HepG2 (cell line): ENCODE measurements at places on chromosomes 7 and 10. TPM values are rescaled to one million over a fixed set of nuclear protein-coding genes. Genes with fewer than 3 reads are reported as not detected.

GRCh38 chr7:141534757-141535737 is 16.2 kb upstream of the AGK start:
- no peak for DNase-seq

DNA sequence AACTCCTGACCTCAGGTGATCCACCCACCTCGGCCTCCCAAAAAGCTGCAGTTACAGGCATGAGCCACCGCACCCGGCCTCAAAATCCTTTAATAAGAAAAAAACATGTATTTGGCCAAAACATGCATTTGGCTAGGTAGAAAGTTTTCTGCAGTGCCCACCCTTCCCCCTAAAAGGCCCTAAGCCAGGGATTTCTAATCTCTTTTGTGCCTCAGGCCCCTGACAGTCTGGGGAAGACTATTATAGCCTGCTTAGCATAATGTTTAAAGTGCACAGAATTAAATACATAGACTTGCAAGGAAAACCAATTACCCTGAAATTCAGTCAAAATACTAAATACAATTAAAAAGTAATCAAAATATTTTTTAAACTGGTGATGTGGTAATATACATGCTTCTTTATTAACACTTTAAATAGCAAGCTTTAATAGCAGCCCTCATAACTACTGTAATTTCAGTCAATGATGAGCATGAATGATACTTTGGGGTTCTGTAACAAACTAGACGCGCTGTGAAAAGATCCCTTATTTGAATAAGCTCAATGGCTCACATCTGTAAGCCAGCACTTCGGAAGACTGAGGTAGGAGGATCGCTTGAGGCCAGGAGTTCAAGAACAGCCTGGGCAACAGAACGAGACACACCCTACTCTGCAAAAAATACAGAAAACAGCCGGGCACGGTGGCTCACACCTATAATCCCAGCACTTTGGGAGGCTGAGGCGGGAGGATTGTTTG is 29.9 kb downstream of the SPDYE6 start:
- no peak for DNase-seq

- no peak for DNase-seq
Measured at GRCh38 chr7:69696054-69696591, 97.8 kb downstream of the AUTS2 start.

DNA sequence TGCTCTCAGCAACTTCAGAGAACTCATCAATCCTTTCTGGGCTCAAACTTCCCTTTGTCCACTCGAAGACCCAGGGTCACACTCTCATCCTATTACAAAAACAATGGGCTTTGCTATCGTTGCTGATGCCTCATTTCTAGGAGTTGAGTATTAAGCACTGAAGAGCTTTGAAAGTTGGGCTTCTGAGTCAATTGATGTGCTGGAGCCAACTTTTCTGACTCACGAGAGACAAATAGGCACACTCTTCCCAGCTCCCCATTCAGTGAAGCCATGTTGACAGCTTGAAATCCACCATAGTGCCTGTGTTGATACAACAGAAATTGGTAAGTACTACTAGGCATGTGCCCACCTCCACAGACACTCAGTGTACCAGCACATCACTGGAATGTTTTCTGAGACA is 97.5 kb upstream of the PRSS58 start:
- no peak for DNase-seq

GRCh38 chr7:54252256-54253035 is 289.7 kb upstream of the VSTM2A start:
- no peak for DNase-seq

DNA sequence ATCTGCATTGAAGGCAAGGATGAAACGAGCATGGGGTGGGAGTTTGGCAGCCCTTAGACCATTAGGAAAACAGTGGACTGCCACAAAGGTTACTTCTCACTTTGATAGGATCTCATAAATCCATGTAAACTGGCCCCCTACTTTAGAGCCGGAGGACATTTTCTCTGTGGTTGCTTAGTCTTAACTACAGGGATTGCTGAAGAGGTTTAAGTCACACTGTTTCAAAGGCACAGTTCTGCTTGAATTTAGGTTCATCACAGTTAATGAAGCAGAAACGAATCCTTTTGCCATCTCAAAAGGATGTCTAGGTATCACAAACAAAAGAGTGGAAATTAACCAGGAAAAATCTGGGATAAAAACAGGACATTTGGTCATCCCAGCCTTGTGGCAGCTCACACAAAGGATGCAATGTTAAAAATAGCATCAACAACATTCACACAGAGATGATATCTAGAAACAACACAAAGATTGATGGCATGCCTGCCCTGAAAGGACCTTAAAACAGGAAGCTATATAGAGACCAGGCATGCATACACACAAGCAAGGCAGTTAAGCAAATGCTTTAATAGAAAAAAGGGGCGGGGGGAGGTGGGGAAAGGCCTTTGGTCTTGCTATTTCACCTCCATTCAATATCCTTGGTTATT is 74.0 kb downstream of the DOCK4 start:
- DNase-seq = peak; percentile 69

DNA sequence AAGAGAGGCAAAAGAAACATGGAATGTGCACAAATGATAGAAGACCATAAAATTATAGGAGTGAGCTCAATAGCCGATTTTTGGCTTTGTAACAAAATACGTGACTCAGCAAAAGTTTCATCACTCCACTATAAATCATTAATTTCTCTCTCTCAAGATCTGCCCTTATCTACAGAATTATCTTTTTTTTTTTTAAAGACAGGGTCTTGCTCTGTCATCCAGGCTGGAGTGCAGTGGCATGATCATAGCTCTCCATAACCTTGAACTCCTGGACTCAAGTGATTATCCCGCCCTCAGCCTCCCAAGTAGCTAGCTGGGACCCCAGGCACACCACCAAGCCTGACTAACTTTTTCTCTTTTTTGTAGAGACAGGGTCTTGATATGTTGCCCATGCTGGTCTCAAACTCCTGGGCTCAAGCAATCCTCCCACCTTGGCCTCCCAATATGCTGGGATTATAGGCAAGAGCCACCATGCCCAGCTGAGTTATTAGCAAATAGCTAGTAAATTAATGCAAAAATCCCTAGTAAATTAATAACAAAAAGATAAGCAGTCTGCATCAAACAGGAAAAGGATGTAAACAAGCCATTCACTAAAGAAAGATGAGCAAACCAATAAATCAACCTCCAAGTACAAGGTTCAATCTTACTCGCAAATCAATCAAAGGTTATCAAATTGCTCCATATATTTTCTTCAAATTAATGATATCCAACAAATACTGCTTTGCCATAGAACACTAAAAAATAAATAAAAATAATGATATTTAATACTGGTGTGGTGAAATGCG is 450.7 kb downstream of the PARD3 start:
- peak; percentile 9 for DNase-seq

DNA sequence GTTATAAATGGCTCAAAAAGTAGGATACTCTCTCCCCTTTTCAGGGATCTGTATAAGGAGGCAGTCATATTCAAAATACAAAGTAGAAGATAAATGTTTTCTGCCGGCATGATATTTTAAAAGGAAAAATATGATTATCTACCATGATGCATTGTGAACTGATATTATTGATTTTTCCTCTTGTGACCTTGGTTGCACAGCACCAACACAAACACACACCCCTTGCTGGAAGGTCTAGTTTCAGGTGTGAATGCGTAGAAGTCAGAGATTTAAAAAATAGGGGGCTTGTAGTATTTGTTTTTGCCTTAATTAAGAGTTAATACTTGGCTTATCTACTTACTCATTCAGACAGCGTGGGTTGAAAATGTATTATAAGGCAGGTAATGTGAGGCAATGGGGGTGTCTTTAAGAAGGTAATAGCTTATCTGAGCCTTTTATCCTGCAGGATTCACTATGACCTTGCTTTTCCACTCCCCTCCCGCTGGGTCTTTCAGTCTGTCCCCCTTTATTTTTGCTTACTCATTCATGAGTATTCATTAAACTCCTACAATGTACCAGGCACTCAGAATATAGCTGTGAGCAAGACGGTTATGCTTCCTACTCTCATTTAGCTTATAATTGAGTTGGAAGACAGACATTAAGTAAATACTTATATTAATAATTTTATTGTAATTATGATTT is 390.6 kb downstream of the SDK1 start:
- DNase-seq = no peak

DNA sequence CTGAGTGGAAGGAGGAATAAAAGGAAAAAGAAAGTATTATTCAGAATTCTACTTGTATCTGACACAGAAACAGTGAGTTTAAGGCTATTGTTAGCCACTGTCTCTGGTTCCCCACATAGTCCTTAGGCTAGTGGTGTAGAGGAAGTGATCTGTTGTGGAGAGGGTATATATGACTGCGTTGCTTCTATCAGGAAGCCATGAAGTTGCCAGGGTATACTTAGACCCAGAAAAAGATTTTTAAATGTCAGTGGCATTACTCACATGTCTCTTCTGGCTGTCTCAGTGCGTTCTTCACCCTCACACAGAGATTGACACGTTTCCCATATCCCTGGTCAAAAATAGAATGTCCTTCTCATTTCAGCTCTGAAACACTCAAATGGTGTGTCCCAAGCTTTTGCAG is 72.7 kb downstream of the SEM1 start:
- DNase-seq = no peak

DNA sequence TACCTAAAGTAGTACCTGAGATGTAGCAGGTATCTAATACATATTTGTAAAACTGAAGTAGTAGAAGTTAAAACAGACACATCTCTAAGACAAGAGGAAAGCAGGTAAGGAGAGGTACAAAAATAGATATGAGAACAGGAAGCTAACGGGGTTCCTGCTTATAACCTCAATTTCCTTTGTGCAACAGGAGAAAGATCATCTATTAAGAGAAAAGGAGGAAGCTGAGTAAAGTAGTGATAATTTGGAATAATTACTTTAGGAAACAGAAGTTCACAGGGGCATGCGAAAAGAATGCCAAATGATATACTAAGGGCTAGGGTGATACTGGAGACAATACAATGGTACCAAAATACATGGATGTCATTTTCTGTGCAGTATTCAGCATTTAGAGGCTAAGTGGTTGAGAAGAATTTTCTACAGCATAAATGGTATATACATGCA is 108.7 kb downstream of the NRBF2 start:
- DNase-seq = no peak

DNA sequence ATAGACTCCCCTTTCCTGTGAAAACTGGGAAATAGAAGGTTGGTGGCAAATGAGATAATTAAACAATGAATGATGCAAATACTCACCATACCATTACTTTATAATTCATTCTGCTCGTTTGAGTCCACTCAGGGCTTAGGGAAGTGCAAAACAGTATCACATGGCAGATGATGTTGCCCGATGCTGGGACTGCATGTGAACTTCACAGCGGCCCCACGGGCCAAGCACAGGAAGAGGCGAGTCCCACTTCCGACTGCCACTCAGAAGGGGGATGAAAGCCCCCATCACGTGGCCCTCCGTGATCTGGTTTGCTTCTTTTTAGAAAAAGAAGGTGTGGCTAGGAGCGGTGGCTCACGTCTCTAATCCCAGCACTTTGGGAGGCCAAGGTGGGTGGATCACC is 71.5 kb downstream of the PRPF18 start:
- DNase-seq = no peak

GRCh38 chr7:81004098-81004497 is 85.2 kb upstream of the SEMA3C start:
- no peak for DNase-seq

DNA sequence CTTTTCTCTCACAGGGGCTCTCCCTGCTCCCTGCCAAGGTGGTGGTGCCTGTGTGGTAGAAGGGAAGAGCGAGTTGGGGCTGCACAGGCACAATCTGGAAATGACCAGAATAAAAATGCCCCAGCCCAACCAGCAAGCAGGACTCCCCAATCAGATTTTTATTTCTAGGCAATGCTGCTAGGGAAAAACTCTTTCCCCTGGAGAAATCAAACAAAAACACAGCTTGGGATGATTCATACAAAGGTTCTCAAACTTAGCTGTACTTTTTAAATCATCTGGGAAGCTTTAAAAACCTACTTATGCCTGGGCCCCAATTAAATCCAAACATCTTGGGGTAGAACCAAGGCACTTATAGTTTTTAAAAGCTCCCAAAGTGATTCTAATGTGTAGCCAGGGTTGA is 243.2 kb downstream of the HTR7 start:
- DNase-seq = no peak

GRCh38 chr10:27719052-27719451 is 26.6 kb downstream of the MKX start:
- DNase-seq = no peak

- DNase-seq = no peak
Measured at GRCh38 chr7:155456738-155457543, 988 bp upstream of the EN2 start.

Gene MOGAT3
- total RNA-seq = 5.5 and 22.5 TPM in 2 replicates

Gene ADAM12
- not detected in 2 replicates for total RNA-seq

Gene EBLN1
- not detected in 2 replicates for total RNA-seq

Gene C7orf25
- 1.1 and 1.3 TPM in 2 replicates for total RNA-seq

Gene NYAP1
- 0.15 TPM in 2 replicates for total RNA-seq

Gene EIF5AL1
- total RNA-seq = 0.14 and 0.22 TPM in 2 replicates
